ENCODE measurements at places on chromosomes 6 and 20.

GRCh38 chr6:158817728-158818580, 1.2 kb downstream of the EZR start:
- DNase-seq = no peak

DNA sequence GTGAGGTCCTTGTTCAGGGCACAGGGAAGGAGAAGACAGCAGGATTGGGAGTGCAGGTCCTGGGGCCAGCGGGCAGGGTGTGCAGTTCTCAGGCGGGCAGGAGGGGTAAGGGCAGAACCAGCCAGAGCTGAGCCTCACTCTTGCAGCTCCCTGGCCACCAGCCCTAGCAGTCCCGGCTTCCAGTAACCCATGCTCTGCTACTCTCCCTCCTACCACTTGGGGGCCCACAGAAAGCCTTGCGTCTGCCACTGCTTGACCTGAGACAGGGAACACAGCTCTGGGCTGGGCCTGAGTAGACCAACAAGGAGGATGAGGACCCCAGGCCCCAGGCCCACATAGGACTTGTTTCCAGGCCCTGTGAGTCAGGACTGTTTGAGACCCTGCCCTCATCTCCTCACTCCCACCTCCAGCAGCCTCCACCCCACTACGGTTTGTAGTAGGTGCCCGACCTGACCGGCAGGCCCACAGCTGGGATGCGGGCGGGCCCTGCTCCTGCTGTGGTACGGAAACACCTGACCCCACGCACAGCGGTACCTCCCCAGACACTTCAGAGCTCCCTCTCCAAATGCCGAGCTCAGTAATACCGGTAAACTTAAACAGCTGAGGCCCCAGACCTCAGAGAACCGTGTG, 39.2 kb downstream of the KCNK5 start:
- DNase-seq = no peak

DNA sequence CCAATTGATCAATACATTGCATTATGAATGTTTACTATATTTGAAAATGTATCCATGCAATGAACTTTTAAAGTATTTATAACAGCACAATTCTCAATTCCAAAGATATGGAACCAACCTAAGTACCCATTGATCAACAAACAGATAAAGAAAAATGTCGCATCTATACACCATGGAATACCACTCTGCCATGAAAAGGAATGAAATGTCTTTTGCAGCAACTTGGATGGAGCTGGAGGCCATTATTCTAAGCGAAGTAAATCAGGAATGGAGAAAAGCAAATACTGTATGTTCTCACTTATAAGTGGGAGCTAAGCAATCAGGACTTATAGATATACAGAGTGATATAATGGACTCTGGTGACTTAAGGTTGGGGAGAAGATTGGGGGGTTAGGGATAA, 22.9 kb downstream of the SRPK1 start:
- DNase-seq = no peak

GRCh38 chr20:62652041-62652893, 10.0 kb downstream of the SLCO4A1 start:
- DNase-seq = peak; percentile 94

DNA sequence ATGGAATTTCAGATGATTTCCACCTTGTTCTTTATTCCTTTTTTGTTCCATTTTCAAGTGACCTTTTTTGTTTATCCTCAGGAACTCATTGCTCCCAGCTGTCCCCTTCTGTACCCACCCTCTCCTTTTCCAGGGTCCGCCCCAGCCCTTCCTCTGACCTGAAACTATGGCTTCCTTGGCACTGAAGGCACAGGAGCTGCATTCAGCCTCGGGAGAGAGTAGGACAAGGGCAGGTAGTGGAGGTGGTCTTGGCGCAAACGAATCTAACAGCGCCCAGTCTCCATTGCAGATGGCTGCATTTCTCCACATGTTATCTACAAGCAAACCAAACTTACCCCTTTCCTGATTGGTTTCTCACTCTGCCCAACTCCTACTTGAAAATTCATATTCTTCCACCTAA, 8.8 kb upstream of the ULBP2 start:
- DNase-seq = no peak

- no peak for DNase-seq
Observed at GRCh38 chr20:23874747-23875146, 4.8 kb downstream of the CST5 start.

- DNase-seq = peak; percentile 93
Observed at GRCh38 chr6:100296810-100297544, 167.7 kb downstream of the SIM1 start.

GRCh38 chr6:10759312-10759839, 11.8 kb downstream of the TMEM14B start:
- peak; percentile 65 for DNase-seq

- DNase-seq = no peak
Observed at GRCh38 chr20:51727872-51728271, 40.3 kb downstream of the ATP9A start.

DNA sequence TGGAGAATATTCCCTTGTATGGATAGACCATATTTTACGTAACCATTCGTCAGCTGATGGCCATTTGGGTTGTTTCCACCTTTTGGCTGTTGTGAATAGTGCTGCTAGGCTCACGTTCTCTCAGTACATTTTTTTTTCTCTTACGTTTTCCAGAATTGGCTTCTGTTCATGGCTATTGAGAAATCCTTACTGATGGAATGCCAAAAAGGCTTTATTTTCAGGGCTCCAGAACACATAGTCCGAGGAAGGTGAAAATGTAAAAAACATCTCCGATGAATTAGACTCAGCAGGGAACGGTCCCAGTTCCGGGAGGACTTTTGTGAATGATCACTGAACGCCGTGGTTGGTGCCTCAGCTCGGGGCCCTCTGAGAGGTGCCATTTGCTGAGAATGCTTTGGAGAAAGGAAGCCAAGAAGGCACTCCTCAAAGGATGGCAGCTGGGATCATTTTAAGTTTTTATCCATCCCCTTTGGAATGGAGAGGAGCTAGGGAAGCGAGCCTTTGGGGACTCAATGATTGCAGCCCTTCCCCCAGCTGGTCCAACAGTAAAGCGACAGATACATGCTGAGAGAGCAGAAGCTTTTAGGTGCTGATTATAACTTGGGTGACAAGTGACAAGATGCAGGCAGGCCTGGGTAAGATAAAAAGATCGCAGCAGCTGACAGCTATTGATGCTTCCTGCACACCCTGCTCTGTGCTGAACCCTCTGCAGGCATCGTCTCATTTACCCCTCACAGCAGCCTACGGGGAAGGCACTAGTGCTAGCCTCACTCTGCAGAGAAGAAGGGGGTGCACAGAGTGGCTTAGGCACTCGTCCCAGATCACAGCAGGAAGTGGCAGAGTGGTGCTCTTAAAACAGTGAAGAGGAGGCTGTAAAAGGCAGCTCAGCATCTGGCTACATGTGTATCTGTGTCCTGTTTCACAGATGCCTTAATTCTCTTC, 133.4 kb upstream of the KCNG1 start:
- no peak for DNase-seq

GRCh38 chr6:22570185-22570551, 802 bp downstream of the HDGFL1 start:
- no peak for DNase-seq

DNA sequence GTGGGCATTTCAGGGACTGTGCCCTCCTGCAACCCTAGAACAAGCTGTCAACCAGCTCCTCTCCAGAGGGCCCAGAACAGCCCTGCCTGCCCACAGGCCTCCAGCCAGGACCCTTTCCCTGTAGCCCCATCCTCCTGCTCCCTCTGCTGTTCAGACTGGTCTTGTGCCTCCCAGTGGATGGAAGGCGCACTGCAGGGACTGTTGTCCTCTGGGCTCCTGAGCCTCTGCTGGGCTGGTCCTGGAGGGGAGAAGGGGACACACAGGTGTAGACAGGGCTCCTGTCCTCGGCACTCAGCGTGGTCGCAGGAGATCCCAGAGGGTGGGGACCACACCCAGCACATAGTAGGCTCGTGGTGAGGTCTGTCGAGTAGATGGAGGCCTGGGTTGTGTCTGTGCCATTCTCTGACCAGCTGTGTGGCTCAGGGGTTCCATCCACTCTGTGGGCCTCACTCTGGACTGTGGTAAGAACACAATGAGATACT, 11.5 kb downstream of the ITPR3 start:
- peak; percentile 15 for DNase-seq

DNA sequence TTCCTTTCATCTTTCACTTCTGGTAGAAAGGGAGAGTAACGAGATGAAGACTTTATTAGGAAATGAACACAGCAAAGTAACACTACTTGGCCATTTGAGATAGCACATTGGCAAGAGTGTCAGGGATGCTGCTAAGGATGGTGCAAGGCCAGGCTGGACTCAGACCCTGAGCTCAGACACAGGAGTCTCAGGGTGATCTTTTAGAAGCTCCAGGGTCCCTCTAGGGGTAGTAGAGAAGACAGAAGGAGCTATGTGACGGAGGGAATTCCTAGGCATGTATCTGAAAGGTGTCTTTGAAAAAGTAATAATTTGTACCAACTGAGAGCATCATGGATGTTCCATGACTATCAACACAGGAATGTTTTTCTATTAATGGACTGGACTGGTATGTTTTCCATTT, 436.5 kb downstream of the DHX35 start:
- no peak for DNase-seq

GRCh38 chr20:35821807-35822242, 50.0 kb downstream of the PHF20 start:
- DNase-seq = no peak

DNA sequence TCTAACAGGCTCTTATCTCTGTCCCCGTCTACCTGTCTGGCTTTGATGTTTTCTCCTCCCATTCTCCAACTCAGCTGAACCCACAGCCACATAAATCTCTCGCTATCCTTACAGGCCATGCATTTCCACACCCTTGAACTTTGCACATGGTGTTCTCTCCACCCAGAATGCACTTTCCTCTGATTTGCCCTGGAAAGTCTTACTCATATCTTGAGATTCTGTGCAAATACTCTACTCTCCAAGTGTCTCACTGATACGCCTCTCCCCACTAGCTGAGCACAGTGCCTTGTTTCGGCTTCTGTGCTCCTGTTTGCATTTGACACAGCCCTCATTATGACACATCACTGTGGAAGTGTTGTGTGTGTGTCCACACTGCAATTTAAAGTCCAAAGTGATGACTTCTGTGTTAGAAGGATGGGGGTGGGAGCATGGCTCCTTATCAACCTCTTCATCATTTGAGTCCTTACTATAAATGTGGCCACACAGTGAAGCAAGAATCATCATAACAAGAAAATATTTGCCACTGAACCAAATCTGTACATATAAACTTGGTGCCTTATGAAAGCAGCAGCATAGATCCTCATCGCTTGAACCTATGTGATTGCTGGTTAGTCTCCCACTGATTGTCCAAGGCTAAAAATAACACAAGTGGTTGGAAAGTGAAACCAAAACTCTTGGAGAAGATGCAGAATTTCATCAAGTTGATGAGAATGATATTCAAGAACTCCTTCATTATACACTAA, 5.5 kb upstream of the PRELID3B start:
- no peak for DNase-seq

DNA sequence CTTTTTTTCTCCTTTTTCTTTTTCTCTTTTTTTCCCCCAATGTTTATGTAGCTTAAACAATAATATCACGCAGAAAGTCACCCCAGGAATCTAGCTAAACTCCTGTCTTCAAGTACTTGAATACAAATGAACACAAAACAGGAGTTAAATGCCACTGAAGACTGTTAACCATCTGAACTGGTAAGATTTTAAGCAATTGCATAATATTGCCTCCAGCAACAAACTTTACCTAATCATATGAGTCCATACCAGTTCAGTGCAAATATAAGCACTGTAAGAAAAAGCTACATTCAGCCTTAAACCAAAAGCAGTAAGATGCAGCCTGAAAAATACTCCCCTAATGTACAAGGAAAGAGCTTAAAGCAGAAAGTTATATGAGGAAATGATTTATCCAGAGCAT, 173.9 kb upstream of the TFAP2D start:
- no peak for DNase-seq

DNA sequence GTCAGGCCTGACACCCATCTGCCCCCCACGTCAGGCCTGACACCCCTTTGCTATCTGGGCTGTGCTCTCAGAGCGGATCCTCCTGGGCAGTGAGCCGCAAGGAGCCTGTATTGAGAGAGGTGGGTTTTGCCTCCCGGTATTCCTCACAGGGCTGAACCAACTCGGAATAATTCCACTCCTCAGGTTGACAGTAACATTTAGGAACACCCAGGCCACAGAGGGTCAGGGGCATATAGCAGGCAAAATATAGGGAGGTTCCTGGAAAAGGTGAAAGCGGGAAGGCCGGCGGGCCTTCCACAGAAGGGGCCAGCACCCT, 6.8 kb upstream of the FGD2 start:
- no peak for DNase-seq

DNA sequence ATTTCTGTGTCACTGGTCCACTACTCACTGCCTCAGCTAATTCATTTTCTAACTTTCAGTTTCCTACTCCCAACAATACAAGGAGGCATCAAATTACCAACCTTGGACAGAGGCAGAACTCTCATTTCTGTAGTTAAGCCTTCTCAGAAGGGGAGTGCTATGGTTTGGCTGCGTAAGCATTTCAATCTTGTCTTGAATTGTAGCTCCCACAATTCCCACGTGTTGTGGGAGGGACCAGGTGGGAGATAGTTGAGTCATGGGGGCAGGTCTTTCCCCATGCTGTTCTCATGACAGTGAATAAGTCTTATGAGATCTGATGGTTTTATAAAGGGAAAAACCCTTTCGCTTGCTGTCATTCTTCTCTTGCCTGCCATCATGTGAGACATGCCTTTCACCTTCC, 22.9 kb downstream of the HLA-DRA start:
- DNase-seq = no peak

DNA sequence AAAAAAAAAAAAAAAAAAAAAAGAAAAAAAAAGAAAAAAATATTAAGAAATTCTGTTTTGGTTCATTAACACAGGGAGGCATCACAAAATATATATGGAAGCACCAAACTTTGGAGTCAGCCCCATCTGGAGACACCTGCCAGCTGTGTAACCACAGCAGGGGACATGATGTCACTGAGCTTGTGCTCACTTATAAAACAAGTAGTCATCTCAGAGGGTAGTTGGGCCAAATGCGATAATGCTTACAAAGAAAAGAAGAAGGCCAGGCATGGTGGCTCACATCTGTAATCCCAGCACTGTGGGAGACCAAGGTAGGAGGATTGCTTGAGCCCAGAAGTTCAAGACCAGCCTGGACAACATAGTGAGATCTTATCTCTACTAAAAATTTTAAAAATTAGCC, 1.1 kb upstream of the BNIP5 start:
- DNase-seq = no peak

GRCh38 chr6:125316621-125317020, 14.9 kb upstream of the HDDC2 start:
- DNase-seq = no peak

GRCh38 chr6:35298625-35299140, 1.1 kb downstream of the DEF6 start:
- no peak for DNase-seq

GRCh38 chr6:140225701-140226436, 851.4 kb upstream of the CITED2 start:
- peak; percentile 84 for DNase-seq

DNA sequence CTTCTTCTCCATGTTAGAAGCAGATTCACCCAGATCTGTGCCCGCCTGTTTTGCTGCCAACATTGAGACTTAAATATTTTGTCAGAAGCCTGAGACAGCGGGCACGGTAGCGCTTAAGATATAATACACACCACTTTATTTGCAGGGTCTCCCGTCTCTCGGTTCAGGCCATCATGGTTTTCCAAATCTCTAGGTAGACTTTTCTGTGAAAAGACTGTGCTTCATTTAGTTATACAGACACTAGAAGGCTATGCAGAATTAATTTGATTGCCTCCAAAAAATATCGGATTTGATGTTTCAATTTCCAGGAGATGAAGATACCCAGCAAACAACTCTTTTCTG, 598 bp downstream of the TBP start:
- no peak for DNase-seq

Data from dermis microvascular lymphatic vessel endothelial cell (primary cell).